ENCODE measurements at places on chromosomes 4 and X.

DNA sequence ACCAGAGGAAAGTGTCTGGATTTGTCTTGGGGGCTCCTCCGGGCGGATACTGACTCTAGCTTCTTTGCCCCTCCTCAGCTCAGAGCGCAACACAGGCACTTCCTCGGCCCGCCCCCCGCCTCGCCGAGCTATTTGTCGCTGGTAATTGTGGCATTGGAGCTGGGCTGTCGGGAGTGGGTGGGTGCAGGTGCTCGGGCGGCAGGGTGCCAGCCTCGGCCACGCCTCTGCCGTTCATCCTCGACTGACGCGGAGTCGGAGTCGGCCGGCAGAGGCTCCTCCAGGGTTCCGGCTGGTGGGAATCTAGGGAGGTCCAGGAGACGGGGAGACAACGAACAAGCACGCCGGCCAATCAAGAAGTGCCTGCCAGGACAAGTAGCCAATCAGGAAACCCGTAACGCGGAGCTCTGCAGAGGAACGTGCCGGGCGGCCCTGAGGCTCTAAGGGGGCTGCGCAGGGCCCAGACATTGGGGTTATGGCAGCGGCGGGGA, 3.9 kb upstream of the SYN1 start:
- no peak for DNase-seq

DNA sequence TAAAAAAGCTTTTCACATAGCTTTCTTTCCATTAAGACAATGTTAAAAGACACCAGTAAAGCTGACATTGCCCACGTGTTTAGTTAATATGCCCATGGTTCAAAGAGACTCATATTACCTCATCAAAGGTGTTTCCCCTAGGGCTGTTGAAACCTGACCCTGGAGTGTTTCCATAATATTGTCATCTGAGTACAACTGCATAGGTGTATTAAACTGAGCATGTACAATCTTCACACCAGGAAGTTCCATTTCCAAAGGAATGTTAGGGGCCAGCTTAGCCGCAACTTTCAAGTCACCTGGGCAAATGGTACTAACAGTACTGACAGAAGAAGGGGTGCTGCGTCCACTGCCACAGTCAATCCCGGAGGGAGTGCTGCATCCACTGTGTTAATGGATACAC, 27.1 kb downstream of the PDLIM3 start:
- no peak for DNase-seq

GRCh38 chrX:65586491-65586890, 51.9 kb upstream of the LAS1L start:
- no peak for DNase-seq

DNA sequence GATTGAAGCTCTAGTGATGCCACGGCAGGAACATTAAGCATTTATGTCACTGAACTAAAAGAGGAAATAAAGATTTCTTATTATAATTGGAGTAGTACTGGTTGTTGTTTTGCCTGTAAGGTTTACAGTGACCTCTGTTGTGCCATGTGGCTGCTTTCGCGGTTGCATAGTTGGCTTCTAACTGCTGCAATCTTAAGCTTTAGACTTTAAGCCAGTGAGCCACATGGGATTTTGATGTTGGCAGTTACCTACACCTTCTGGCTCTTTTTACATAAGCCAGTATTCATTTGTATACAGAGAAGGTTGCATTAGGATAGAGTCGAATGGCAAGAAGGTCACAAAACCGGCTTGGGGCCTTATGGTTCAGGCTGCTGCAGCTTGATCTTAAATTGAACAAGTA, 1311.6 kb downstream of the RAPGEF2 start:
- DNase-seq, result no peak

GRCh38 chr4:1207157-1207470, 34.7 kb upstream of the SPON2 start:
- DNase-seq, result no peak

- no peak for DNase-seq
Measured at GRCh38 chr4:80138551-80139538, 58.5 kb upstream of the PRDM8 start.

- no peak for DNase-seq
Measured at GRCh38 chr4:133968174-133968573, 233.4 kb downstream of the PABPC4L start.

DNA sequence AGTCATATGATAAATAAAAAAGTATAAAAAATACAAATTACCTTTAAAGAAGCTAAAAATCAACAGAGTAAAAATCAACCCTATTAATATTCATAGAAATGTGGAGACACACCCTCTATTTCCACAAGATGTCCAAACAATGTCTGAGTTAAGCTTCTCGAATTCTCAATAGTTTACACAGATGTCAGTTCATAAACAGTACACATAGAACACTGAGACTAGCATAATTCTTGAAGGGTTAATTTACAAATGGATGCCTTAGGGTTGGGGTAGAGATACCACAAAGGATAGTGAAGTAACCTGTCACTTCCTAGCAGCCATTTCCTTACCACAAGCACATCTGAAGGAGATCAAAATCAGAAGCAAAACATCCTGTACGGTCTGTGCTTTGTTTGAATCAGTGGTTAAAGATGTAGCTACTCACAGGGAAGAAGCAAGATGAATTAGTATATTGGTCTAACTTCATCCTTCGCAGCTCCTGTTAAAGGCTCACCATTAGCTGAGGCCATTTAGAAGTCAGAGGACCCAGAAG, 2393.9 kb downstream of the ARAP2 start:
- no peak for DNase-seq

- no peak for DNase-seq
Measured at GRCh38 chrX:22300130-22300529, 27.4 kb downstream of the CBLL2 start.

- no peak for DNase-seq
Measured at GRCh38 chr4:8351931-8352367, 82.4 kb downstream of the HTRA3 start.

DNA sequence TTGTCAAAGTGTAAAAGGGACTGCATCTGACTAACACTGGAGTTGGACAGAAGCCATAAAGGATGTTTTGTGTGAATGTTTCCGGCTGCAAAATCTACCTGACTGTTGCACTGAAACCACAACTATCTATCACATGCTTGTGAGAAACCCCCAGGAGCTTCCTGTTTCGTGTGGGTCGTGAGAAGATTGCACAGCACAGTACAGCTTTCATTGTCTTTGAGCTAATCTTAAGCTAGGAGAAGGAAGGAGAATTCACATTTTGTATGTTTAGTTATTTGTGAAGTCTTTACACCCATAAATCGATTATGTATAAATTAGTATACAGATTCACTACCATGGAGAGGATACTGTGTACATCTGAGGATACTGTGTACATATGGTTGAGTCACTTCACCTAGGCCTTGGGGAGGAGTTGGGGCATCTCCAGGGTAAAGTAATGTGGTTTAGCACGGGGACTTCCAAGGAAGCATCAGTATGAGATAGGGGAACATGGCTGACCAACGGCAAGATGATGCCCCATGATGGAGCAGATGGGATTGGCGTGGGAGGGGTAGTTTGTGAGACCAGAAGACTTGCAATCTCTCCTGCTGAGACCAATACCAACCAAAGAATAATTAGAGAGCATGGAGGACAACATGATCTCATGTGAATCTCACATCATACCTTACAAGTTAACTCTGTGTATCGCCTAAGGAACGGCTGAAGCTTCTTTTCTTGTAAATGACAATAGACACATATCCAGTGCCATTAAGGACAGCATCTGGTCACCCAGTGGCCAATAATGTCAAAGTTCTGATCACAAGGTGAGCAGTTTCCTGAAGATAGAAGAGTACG, 43.1 kb upstream of the FAM9C start:
- DNase-seq, result no peak

- DNase-seq, result peak; percentile 35
Measured at GRCh38 chr4:40325406-40326019, 9.6 kb upstream of the CHRNA9 start.

GRCh38 chr4:124183926-124184325, 528.6 kb downstream of the ANKRD50 start:
- no peak for DNase-seq

DNA sequence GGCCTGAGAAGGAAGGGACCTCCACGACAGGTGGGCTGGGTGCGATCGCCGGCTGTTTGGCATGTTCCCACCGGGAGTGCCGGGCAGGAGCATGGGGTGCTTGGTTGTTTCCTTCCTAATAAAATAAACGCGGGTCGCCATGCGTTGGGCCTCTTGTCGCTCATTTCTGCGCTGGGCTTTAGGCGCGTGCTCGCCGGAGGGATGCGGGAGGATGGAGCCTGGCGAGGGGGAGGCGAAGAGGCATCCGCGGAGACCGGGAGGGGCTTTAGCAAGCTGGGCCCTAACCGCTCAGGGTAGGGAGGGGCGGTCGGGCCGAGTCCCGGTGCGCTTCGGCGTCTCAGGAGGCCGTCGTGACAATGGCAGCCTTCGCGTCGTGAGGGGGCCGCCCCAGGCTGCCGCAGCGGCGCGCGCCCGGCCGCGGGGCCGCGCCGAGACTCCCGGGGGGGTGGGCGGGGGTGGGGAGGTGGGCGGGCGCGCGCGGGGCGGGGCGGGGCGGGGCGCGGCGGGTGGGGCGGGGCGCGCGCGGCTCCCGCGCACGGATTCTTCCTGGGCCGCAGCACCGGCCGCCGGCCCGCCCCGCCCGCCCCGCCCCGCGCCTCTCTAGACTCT, 476 bp upstream of the GDI1 start:
- no peak for DNase-seq

DNA sequence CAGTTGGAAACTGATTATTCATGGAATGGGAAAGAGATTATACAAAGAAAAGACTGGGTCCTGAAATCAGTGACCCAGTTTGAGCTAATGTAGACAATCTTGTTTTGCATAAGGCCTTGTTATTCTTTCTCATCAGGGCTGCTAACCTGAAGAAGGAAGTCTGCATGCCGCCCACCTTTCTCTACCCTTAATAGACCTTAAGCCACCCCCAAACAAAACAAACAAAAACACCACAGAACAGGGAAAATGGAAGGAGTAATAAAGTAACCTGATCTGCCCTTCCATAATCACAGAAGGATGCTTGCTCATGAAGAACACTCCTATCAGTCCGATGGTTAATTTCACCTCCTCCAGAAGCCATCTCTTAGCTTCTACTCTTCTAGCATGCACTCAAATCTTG, 288.1 kb downstream of the FRMPD4 start:
- no peak for DNase-seq

GRCh38 chr4:156792462-156793085, 179.0 kb downstream of the PDGFC start:
- DNase-seq, result no peak

GRCh38 chr4:5773271-5773555, 62.2 kb downstream of the EVC start:
- no peak for DNase-seq

- DNase-seq, result no peak
Measured at GRCh38 chr4:129899849-129900248, 803.9 kb downstream of the C4orf33 start.

- no peak for DNase-seq
Measured at GRCh38 chr4:31482691-31483090, 762.5 kb downstream of the PCDH7 start.

DNA sequence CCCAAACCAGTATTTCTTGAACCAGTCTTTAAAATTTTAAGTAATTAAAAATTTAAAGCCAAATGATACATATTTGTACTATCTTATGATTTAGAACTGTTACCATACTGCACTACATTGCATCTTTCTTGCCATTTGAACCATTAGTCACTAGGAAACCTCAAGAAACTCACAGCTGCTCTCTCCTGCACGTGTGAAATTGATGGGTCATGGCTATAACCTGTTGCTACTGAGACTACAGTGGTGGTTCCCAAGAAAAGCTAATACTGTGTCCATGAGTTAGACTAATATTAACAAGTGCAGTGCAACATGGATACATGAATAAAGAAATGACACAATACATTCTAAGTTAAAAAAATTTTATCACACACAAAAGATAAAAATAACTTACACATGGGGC, 88.4 kb downstream of the PDE5A start:
- DNase-seq, result no peak

DNA sequence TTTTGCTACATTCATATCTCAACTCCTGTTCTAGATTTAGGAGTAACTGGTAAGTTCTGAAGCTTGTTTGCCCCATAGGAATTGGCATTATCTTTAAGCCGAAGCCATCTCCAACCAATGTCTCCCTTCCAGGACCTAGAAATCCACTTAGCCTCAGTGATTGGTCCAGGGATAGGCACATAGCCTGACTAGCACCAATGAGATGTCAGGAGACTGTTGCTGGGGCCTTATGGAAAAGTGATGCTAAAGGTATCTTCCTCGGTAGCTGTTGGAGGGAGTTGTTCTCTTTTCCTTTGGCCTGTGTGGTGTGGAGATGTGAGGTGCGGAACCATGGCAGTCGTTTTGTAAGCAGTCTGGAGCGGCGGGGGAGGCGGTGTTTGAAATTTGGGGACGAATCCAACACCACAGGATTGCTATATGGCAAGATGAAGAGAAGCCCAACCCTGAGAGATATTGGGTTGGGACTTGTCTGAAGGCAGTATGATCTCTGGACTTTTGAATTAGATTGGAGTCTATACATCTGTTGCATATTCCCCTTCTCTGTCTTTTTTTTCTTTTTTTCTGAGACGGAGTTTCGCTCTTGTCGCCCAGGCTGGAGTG, 109.8 kb upstream of the ATP6AP2 start:
- DNase-seq, result no peak

GRCh38 chr4:165308166-165308565, 19.3 kb upstream of the MSMO1 start:
- DNase-seq, result no peak

- DNase-seq, result no peak
Measured at GRCh38 chr4:151725087-151725486, 35.7 kb downstream of the GATB start.

GRCh38 chrX:25523574-25524540, 508.1 kb upstream of the ARX start:
- DNase-seq, result no peak

GRCh38 chr4:39976945-39977488, 694 bp downstream of the PDS5A start:
- DNase-seq, result peak; percentile 25

DNA sequence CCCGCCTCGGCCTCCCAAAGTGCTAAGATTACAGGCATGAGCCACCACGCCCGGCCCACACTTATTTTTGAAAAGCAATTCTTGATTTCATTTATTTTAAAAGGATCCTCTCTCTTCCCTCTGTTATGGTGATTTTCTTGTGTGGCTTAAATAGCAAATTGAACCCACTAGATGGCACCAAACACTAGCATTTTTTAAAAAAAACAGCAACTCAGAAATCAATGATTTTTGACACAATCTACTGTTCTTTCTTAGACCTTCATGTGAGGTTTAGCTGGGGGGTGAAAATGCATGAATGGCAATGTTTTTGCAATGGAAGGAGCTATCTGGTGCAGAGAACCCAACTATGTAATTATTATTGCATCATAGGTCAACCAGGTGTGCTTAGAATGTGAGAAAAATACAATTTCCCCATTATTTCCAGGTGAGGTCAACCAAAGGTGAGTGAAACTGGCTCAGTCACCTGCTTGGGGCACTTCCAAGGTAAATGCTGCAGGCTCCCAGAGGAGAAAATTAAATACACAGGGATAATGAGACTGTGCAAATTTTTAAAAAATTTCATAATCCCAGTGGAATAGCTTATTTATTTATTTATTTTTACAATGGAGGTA, 226.7 kb upstream of the PRKX start:
- DNase-seq, result no peak

GRCh38 chrX:150551963-150552362, 16.5 kb upstream of the MTM1 start:
- DNase-seq, result no peak

All from activated CD8-positive, alpha-beta memory T cell treated with anti-CD3 and anti-CD28 coated beads for 1 hour (primary cell).